ENCODE measurements at places on chromosomes 6 and 20. TPM values are rescaled to one million over a fixed set of nuclear protein-coding genes. Genes with fewer than 3 reads are reported as not detected.

The C4B gene
- 1.4 TPM for total RNA-seq

The PRSS35 gene
- total RNA-seq, result not detected

The KCNQ5 gene
- not detected for total RNA-seq

The SLC22A7 gene
- not detected for total RNA-seq

The CD24 gene
- 389 TPM for total RNA-seq

The SPEF1 gene
- total RNA-seq, result 0.81 TPM

The HLA-G gene
- 0.56 TPM for total RNA-seq

The PAK5 gene
- not detected for total RNA-seq

The FOXF2 gene
- total RNA-seq, result not detected

The SKIC2 gene
- total RNA-seq, result 66.2 TPM

GRCh38 chr20:51731731-51732095, 36.5 kb downstream of the ATP9A start:
- no peak for DNase-seq

DNA sequence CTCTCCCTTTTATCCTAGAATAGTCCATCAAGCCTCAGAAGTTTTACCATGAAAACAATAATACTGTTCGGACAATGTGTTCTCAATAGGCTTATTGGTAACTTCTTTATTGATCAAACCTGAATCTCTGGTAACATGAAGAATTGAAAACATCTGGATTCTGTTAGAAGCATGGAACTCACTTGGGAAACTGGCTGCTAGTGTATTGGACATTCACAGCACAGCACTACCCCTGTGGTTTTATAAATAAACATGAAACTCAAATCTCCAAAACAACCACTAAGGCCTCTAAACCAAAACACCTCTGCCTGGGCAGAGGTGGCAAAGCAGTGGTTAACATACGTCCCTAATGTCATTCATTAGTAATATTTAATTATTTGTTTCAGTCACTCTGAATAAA, 157.6 kb upstream of the KCNQ5 start:
- DNase-seq, result no peak

- no peak for DNase-seq
Measured at GRCh38 chr6:122859676-122860075, 70.6 kb downstream of the SMPDL3A start.

DNA sequence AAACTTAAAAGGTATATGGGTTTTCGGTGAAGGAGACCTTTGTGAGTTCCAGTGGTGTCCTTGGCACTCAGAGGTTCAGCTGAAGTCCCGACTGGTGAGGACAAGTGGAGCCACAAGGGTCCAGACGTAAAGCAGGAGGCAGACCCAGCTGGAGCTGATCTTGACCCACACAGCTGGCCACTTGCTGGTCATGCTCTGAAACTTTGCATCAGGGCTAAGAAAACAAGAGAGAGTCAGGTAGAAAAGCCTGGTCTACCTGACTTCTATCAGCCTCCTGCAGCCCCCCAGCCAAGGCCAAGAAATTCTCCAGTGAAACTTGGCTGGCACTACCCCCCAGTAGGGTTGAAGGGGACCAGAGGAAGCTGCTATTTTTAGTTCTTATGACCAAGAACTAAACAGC, 21.6 kb downstream of the SERINC3 start:
- no peak for DNase-seq

DNA sequence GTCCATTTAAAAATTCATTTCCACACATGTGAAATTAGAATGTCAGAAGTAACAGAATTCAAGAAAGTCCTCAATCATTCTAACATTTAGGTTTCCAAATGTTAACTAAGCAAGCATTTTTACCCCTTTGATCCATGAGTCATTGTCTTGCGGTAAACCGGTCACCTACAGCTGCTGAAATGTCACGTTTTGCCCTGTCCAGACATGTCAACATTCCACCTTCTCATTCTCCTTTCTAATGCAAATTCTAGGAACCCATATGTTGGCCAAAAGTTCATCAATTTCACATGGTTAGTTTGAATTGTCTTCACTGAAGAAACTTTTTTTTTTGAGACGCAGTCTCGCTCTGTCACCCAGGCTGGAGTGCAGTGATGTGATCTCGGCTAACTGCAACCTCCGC, 117.2 kb downstream of the IPCEF1 start:
- no peak for DNase-seq

- no peak for DNase-seq
Measured at GRCh38 chr20:57247292-57247965, 19.0 kb downstream of the BMP7 start.

DNA sequence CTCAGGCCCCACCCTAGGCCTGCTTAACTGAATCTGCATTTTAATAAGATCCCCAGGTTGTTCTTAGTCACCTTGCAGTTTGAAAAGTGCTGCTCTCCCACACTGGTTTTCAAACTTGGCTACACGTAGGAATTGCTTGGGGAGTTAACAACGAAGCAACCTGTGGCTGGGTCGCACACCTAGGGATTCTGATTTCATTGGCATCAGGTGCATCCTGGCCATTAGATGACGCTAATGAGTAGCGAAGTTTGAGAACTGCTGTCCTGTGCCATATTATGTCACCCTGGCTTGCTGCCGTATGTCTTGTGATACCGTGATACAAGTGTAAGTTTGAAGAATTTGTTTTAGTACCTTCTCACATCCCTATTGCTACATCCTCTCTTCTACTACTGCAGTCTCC, 28.2 kb upstream of the FUCA2 start:
- DNase-seq, result no peak

DNA sequence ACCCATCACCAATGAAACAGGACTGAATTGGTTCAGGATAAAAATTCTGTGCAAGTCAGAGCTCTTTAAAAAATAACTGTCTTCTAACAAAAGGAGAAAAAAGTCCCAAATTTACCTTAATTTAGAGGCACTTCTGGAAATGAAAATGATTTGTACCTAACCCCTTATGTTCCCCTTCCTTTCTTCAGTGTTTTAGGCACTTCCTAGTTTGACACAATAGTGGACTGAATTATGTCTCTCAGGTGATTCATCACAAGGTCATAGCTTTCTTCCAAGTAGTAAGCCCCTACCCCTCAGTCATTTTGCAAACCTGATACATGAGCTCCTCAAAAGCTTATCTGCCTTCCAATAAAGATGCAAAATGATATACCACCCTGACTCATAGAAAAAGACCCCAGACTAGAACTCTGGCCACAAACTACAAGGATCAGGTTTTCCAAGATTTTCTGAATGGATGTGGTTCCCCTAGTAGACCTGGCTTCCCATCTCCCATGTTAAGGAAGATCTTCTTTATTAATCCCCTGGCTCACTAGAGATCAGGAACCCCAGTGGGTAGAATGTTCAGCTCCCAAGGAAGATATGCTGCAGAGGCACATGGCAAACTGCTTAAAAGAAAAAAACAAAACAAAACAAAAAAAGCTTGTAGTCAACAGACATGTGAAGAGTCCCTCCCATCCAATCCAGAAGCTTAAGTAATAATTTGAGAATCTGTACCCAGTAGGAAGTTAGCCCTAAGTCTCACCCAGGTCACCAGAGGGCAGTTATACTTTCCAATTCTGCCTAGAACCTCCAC, 3.6 kb downstream of the PPP1R10 start:
- DNase-seq, result no peak

DNA sequence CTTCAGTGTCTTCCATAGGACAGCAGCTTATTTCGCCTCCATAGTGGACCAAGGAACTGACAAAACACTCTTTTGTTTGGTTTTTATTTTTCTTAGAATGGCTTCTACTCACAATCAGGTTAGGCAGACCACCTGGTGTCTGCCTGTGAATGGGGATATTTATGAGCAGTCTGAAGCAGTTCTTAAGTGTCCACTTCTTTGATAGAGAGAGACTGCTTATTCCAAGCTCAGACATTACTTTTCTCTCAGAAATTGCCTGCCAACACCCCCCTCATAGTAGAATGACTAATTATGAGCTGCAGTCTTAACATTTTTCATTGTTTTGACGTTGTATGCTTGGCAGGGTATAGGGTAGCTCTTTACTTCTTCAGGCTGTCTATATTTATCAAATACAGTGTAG, 174.7 kb downstream of the ZFAND3 start:
- no peak for DNase-seq

DNA sequence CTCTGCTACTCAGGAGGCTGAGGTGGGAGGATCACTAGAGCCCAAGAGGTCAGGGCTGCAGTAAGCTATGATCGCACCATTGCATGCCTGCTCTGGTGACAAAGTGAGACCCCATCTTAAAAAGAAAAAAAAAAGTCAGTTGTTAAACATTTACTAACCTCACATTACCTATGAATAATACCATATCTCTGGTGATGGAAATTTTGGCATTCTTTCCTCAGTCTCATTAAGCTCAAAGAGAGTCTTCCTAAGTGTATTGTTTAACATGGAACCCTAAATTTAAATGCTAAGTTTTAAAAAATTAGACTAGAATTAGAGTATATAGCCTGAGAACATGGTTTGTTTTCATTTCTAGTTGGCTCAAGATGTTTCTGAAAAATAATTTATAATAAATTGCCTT, 11.3 kb upstream of the BFSP1 start:
- DNase-seq, result no peak

DNA sequence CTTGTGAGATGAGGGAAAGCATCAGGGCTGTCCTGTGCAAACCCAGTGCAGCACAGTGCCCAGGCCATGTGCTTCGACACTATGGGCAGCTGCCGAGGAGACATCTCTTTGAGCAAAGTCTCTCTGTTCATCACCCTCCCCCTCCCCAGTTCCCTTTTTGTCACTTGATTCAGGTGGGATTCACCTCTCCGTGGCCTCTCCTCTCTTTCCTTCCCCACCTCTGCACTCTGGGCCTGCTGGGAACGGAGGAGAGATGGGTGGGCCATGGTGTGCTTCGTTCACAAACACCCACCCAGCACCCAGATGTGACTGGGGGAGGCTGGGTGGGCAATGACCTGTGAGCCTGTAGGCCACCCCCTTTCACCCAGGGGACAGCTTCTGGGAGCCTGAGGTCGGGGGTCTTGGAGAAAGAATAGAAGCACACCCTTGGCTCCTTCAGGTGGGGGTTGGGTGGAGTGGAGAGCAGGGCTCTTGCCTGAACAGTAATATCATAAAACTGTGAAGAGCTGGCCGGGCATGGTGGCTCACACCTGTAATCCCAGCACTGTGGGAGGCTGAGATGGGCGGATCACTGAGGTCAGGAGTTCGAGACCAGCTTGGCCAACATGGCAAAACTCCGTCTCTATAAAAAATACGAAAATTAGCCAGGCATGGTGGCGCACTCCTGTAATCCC, 33.5 kb upstream of the DLGAP4 start:
- no peak for DNase-seq

DNA sequence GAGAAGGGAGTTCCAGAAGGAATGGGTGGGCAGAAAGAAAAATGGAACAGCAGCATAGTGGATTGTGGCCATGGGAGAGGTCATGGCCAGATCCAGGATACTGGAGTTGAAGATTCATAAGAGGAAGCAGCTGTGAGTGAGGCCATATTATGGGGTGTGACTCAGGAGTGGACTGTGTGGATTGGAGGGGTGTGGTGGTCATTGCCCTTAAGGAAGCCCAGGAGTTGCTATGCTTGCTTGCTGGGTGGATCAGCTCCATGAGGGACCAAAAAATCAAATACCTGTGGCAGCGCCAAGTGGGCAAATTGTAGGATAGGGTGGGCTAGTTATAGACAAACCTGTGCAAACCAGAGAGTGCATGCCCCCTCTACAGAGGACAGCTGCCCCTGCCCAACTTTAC, 18.3 kb downstream of the LRRC1 start:
- DNase-seq, result no peak

- DNase-seq, result no peak
Measured at GRCh38 chr6:166592821-166593220, 6.3 kb upstream of the RAMACL start.

GRCh38 chr6:80605165-80605989, 498.9 kb downstream of the BCKDHB start:
- peak; percentile 76 for DNase-seq

GRCh38 chr6:141521440-141521839, 611.3 kb upstream of the GJE1 start:
- DNase-seq, result no peak

DNA sequence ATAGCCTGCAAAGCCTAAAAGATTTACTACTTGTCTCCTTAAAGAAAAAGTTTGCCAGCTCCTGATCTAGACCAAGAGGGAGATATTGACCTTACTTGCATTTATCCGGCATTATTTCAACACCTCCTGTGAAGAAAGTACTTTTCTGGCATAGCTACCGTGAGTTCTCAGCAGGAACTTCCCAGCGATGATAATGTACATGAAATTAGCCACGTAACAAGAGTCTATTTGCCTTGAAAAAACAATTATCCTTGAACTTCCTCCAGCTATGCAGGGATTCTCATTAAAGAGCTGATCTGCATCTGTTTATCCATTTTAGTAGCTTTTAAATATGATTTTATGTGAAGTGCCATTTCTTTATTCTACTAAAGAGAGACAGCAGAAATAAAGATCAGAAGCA, 41.7 kb downstream of the ALDH5A1 start:
- DNase-seq, result no peak

DNA sequence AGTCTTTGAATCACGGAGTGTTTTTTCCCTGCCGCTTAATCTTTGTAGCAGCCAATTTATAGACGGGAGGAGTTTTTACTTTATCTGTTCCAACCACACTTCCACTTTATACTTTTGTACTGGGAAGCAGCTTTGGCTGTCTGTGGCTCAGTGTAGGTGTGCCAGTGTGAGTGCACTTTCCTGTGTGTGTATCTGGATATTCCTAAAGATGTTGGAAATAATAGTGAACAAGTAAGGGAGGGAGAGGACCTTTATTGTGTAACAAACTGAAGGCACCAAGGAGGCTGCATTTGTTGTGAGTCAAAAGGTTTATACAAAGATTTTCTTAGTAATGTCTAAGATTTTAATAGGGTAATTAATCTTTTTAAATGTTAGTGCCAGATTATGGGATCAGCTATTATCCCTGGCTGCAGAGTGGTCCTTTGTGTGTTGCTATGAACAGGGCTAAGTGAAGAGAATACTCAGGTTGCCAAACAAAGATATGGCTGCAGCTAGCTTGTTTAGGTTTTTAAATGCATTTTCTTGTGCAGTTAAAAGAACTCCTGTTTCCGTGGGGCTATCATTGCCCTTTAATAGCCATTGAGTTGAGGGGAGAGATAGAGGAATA, 226.3 kb downstream of the RNF144B start:
- no peak for DNase-seq

DNA sequence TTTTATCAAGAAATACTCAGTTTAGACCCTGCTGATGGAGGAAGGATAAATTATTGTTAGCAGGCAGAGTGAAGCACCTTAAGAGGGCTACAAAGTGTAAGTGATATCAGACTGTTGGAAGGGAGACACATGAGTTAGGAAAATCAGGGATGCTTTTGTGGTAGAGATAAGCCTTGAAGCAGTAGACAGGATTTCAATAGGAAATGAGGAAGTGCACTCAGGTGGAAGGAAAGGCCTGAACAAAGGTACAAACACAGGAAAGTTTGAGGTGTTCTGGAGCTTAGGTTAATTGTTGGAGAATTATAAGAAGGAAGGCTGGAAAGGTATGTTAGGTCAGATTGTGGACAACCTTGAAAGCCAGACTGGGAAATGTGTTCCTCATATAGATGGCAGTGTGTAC, 7.6 kb downstream of the CYB5R4 start:
- DNase-seq, result no peak

- DNase-seq, result no peak
Measured at GRCh38 chr20:62167474-62167873, 15.4 kb upstream of the MTG2 start.
